Activated CD4-positive, alpha-beta T cell treated with anti-CD3 and anti-CD28 coated beads for 36 hours (primary cell): ENCODE measurements at places on chromosomes 3 and 15.

GRCh38 chr3:33074217-33075067, 22.5 kb downstream of the GLB1 start:
- peak; percentile 83 for DNase-seq

DNA sequence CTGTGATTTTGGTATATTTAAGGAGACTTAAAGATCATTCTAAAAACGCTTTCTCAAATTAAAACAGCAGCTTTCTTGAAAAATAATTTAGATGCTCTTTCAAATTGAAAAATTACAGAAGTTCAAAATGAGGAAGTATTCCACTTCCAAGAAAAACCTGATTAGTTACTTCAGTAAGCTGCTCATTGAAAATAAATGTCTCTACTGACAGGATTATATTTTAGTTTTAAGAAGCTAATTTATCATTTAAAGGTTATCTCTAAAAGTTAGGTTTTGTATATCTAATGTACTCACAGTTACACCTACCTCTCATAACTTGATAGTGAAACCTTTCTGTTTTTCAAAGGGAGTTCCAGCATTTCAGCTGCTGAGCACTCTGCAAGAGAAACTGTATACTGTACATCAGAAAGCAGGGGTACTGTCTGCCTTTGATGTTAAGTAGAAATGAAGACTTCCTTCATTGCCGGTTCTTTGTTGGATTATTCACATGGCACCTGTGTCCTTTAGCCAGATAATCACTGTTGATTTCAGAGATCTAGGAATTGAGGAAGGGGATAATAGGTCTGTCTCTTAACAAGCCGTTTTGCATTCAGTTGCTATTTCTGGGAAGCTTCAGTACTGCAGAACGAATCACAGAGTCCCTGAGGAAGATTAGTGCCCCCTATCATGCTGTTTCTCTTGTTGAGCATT, 161.6 kb downstream of the TCF12 start:
- no peak for DNase-seq

- DNase-seq: no peak
Observed at GRCh38 chr15:70045045-70045444, 52.7 kb downstream of the TLE3 start.

- DNase-seq: no peak
Observed at GRCh38 chr3:35602395-35602936, 36.9 kb upstream of the ARPP21 start.

DNA sequence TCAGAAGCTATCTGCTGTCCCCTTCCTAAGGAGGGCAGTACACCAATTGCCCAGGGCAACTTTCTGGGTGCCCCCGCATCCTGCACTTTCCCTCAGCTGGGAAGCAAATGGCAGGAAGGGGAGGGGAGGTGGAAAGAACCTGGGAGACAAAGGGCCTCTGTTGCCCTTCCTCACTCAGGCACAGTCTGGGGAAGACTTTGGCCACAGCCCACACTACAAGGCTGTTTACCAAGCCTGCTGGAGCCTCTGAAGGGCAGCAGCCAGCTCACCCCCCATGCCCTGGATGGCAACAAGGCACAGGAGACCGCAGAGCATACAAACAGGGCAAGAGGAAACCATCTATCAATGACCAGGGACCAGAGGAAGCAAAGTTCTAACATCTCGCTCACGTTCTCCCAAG, 42.4 kb downstream of the ARRDC4 start:
- DNase-seq: no peak

GRCh38 chr15:32030795-32031194, 480 bp downstream of the CHRNA7 start:
- DNase-seq: no peak

- no peak for DNase-seq
Observed at GRCh38 chr3:128254967-128255366, 101.7 kb downstream of the EEFSEC start.

- DNase-seq: no peak
Observed at GRCh38 chr3:172096881-172097420, 57.6 kb downstream of the FNDC3B start.
